LHCN-M2 (cell line): ENCODE measurements at places on chromosomes 4 and X. TPM values are rescaled to one million over a fixed set of nuclear protein-coding genes. Genes with fewer than 3 reads are reported as not detected.

- DNase-seq: no peak
Measured at GRCh38 chr4:1171311-1172227, 814 bp downstream of the SPON2 start.

TMEM144 gene
- 6.2 and 7.9 TPM in 2 replicates for total RNA-seq

- no peak for DNase-seq
Measured at GRCh38 chr4:38065176-38065575, 105.0 kb downstream of the PTTG2 start.

DNA sequence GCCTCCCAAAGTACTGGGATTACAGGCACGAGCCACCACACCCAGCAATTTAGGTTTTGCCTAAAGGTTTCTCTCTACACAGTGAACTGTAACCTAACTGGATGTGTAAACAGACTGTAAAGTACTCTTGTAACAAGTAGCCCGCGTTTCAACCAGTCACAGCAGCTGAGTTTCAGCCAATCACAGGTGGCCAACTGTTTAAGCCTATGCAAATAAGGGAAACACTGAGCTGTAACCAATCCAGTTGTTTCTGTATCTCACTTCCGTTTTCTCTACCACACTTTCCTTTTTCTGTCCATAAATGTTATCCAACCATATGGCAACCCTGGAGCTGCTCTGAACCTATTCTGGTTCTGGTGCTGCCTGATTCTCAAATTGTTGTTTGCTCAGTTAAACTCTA lies 59.9 kb downstream of the DIPK2B start:
- no peak for DNase-seq

DNA sequence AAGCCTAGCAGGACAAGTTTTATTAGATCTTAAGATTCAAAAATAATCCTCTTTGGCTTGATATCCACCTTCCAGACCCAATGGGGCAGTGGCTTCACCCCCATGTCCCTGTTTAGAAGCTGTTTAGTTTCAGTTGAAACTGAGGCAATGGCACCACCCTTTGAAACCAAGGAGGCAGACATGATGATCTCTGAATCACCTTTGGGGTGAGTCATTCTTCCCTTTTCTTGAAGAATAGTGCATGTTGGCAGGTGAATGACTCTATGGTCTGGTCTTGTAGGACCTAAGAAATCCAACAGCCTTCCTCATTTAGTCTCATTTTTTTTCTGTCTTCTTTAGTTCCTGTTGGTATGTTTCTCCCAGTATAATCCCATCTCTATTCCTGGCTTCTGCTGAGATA lies 29.5 kb upstream of the BMP15 start:
- DNase-seq: no peak

DNA sequence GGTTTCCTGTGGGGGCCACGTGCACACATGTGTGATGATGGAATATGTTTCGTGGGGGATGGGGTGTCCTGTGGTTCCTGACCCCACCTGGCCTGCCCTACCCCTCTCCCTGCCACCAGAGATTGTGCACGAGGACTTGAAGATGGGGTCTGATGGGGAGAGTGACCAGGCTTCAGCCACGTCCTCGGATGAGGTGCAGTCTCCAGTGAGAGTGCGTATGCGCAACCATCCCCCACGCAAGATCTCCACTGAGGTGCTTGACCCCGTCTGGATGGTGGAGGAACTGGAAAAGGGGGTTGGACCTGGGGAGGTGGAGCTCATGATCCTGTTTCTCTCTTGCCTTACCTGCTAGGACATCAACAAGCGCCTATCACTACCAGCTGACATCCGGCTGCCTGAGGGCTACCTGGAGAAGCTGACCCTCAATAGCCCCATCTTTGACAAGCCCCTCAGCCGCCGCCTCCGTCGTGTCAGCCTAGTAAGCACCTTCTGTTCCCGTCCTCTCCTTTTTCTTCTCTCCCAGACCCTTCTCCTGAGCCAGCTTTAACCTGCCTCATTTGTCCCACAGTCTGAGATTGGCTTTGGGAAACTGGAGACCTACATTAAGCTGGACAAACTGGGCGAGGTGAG lies 5.9 kb downstream of the CDK16 start:
- no peak for DNase-seq

- DNase-seq: no peak
Measured at GRCh38 chrX:130801901-130802300, 101.1 kb downstream of the ENOX2 start.

- peak; percentile 35 for DNase-seq
Measured at GRCh38 chr4:126790633-126791032, 842.1 kb upstream of the INTU start.

GRCh38 chr4:19401301-19402080 lies 850.2 kb upstream of the SLIT2 start:
- DNase-seq: no peak

DNA sequence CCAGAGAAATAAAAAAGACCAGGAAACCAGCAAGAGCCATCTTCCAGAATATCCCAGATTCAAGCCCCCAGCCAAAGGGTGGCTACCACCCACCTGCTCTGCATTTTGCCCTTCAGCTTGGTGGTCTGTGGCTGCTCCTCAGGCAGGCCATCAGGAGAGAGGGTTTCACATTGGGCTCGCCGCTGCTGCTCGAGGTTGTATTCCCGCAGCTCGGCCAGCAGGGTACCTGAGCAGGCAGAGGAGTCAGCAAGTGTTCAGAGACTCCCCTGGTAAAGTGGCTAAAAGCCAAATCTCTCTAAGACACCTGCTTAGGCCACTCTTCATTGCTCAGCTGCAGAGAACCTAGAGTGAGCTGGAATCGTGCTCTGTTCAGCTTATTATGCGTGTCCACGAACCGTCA lies 110.8 kb upstream of the HSD17B10 start:
- no peak for DNase-seq

GRCh38 chr4:82640540-82640939 lies 78.8 kb upstream of the TMEM150C start:
- no peak for DNase-seq

- no peak for DNase-seq
Measured at GRCh38 chrX:87167841-87168240, 349.8 kb upstream of the KLHL4 start.

GRCh38 chr4:117777721-117778120 lies 256.6 kb upstream of the NDST3 start:
- DNase-seq: no peak

- DNase-seq: no peak
Measured at GRCh38 chrX:6778544-6779503, 243.9 kb upstream of the VCX3A start.

- DNase-seq: peak; percentile 91
Measured at GRCh38 chrX:13101441-13102139, 57.2 kb upstream of the FAM9C start.

GRCh38 chrX:68894513-68895340 lies 65.9 kb downstream of the EFNB1 start:
- peak; percentile 3 for DNase-seq

DNA sequence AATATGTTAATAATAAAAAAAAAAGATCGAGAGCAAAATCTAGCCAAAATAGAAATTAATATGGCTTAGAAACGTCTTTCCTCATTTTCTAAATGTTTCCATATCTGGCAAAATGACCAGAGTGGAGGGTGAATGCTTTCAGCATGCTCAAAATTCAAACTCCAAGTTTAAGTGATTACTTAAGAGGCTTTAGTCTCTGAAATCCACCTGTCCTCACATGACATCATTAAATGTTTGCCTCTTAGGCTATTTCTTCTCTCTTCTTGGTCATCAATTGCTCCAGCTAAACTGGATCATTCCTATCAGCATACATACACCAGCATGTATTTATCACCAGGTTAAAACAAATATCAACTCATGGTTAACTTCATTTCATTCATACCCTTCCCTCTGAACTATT lies 54.5 kb upstream of the ATXN3L start:
- DNase-seq: no peak

GRCh38 chrX:47637546-47638195 lies 7.9 kb upstream of the CFP start:
- no peak for DNase-seq

GRCh38 chrX:108412783-108413182 lies 25.4 kb downstream of the COL4A6 start:
- DNase-seq: no peak

GYG2 gene
- 2.4 and 3.1 TPM in 2 replicates for total RNA-seq

DNA sequence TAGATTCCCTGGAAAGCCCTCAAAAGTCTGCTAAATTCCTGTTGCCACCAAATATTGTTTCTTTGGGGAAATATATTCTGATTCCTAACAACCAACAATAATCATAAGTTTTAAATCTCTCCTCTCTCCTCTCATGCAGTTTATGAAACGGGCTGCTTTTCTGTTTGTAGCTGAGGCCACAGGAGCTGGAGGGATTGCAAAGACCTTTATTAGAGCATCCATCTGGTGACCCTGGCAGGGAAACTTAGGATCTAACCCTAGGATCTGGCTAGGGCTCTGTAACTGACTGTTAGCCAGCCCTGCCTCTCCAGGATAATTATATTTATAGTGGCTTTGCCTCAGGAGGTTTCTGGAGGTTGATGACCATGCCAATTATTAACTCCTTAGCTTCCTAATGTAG lies 56.9 kb downstream of the SMAD1 start:
- no peak for DNase-seq
